Stimulated activated CD8-positive, alpha-beta memory T cell treated with anti-CD3 and anti-CD28 coated beads, Interleukin-12 subunit alpha, Interleukin-12 subunit beta, amount 100 ng/mL, for 1 hour (primary cell): ENCODE measurements at places on chromosomes 1 and 21.

GRCh38 chr21:18251065-18251464 is 6.4 kb downstream of the CHODL start:
- DNase-seq = no peak

DNA sequence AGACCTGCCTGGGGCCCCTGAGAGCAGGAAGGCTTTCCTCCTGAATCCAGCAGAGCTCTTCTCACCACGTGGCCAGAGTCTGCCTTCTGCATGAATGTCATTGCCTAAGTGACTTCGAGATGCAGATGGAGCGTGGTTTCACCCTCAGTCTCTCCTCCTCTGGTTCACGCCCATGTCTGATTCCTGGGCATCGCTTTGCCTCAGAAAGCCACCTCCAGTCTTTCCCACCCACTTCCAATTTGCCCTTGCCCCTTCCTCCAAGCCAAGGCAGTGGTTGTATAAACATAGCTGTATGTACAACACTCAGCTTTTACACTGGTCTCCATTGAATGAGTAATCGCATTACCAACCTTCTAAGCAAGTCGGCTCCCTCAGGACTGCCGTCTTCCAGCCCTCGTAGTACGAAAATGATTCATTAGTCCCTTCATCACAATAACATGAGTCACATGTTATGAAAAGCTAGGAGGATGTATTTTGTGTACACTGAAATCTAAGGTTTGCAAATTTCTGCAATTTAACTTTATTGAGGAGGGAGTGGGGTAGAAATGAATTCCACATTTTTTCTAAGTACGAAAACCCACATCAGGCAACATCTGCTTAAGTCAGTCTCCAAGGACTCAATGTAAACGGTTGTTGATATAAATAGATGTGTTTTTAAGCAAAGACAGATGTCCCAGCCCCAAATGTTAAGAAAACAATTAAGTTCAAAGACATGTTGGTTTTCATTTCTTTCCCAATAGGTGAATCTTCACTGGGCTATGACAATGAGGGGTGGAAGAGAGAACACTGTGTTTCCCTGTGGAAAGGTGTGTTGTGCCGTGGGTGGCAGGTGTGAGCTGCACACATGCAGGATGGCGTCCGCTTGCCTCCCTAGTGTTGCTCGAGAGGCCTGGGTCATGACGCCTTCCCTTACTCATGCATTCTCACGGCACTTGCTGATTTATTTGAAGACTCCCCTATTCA is 32.3 kb upstream of the ETS2 start:
- no peak for DNase-seq

- DNase-seq = no peak
These were observed 48.0 kb downstream of the DMAP1 start for GRCh38 chr1:44261171-44261817.

GRCh38 chr1:234776876-234777855 is 167.2 kb upstream of the IRF2BP2 start:
- no peak for DNase-seq

GRCh38 chr1:65377496-65378246 is 42.8 kb upstream of the LEPR start:
- no peak for DNase-seq

DNA sequence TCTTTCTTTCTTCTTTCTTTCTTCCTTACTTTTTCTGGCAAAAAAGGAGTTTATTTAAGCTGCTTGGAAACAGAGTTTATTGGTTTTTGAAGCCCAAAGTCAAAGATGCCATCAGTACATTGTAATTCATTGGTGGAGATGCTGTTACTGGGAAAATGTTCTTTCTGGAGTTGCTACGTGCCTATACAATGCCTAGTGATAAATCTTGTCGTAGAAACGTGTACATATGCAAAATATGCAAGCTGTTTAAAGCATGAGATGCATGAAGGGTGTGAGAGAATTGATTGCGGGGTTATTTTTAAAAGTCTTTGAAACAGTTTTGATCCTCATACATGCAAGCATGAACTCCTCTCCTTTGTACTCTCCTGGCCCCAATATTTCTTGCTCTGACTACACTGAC is 1060.6 kb upstream of the NCAM2 start:
- no peak for DNase-seq

GRCh38 chr1:152048416-152049009 is 11.7 kb upstream of the S100A11 start:
- DNase-seq = peak; percentile 40

DNA sequence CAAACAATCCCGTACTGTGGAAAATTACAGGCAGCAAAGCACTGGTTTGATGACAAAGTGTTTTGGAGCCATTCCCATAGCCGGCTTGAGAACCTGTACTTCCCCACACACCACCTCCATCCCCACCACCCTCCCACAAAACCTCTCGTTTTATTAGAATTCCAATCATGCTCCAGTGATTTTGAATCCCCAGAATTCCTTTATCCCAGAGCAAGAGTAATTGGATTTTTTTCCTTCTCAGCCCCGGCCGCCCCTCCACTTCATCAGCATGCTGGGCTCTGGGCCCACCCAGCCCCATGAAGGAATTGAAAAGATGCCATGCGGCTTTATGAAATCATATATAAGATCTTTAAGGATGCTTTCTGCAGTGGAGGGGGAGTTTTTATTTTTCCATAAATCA is 136.6 kb downstream of the OMA1 start:
- no peak for DNase-seq

GRCh38 chr1:178126741-178127185 is 32.9 kb downstream of the RASAL2 start:
- no peak for DNase-seq

DNA sequence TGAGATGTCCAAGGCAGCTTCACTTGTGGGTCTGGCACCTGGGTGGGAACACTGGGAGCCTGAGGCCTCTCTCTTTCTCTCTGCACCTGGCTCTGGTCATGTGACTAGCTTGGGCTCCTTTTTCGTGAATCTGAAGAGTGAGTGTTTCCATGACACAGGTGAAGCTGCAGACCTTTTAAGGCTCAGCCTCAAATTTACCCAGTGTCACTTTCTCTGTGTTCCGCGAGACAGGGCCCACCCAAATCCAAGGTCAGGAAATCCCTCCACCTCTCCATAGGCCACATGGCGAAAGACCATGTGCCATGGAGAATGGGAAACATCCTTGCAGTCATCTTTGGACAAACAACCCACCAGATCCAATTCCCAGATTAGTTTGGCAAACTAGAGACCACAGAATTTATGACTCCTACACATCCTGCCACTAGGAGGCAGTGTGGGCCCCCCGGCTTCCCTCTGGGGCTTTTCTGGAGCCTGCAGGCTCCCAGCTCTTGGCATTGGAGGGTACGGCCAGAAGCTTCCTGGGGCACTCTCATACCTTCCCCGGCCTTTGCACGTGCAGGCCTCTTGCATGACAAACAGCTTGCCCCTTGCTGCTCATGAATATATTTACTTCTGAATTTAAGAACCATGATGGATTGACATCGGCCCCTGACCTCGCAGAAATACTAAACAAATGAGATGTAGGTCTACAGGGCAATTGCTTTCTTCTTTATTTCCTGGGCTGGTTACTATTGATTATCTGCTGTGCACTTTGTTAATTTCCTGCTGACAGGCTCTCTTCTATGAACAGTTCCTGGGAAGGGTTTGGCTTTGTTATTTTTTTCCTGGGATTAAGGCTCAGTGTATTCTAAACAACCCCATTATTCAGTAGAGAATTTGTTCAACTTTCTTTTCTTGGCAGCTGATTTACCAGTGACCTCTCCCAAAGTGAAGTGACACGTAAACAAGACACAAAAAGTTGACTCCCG is 180.7 kb downstream of the KAZN start:
- no peak for DNase-seq

DNA sequence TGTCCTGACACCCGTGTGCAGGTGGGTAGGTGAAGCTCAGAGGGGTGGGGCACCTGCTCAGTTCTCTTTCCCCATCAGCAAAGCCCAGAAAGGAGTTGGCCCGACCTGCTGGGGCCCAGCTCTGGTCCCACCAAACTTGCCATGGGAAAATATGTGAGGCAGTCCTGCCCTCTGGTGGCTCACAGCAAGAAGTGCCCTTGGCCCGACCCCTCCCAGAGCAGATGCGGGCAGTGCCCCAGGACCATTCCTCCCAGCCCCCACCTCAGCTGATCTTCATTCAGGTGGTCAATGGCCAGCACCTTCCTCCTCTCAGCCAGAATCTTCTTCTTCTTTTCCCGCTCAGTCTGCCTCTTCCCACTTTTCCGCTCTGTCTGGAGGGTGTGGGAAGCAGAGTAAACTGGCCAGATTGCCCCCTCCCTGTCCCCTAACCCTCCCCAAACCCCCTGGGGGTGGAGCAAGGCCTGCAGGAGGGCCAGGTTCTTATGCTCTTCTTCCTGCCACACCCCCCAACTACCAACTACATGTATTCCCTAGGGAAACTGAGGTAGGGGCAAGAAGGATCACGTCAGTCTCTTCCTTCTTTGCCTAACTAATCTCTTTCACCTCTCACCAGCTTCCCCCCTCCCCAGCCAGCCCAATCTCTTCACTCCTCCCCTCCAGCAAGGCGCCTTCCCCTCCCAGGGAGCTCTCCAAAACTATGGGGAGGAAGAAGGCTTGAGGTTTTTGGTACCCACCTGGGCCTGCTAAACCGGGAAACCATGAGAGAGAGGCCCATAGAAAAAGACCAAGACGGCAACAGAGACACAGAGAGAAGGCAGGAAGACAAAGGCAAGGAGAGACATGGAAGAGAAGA is 15.6 kb downstream of the TNNT2 start:
- no peak for DNase-seq

DNA sequence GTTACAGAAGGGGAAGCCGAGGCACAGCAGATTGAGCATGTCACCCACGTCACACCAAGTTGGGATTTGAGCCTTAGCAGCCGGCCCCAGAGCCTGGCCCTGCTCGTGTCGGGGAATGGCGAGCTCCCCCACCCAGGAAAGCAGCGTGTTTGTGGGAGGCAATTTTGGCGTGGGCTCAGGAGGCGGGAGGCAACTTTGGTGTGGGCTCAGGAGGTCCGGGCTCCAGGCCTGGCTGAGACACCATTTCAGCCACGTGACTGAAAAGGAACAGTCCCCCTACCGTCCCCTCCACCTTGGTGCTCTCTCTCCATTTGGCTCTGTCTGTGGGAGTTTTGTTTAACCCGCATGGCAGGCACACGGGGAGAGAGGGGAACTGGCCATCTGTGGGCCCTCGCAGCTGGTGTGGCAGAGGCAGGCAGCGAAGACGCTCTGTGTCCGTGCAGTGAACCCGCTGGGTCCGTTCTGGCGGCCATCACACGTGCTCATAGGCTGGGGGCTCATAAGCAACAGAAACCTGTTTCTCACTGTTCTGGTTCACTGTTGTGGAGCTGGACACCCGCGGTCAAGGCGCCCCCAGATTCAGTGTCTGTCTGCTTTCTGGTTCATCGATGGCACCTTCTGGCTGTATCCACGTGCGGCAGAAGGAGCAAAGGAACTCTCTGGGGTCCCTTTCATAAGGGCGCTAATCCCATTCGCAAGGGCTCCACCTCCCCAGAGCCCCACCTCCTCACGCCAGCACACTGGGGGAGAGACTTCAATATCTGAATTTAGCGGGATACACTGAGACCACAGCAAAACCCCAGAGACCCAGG is 110.2 kb downstream of the CRYAA start:
- no peak for DNase-seq
